A549 treated with Hydrocortisone at 1 μM for 4 hours (cell line): ENCODE measurements at places on chromosomes 3 and 15. TPM values are rescaled to one million over a fixed set of nuclear protein-coding genes. Genes with fewer than 3 reads are reported as not detected.

The TMEM40 gene
- total RNA-seq: 0.15 to 0.68 TPM (median 0.50 TPM) in 5 replicates

The CPN2 gene
- not detected in 5 replicates for total RNA-seq

The SLITRK3 gene
- total RNA-seq: not detected in 5 replicates

The SLC35G2 gene
- 23.6 to 29.0 TPM (median 28.0 TPM) in 5 replicates for total RNA-seq

The ALDH1L1 gene
- 0.12 to 0.30 TPM (median 0.21 TPM) in 5 replicates for total RNA-seq

The SV2B gene
- 0.05 to 0.14 TPM (median 0.08 TPM) in 5 replicates for total RNA-seq

The PLCB2 gene
- 0.67 to 1.1 TPM (median 0.85 TPM) in 5 replicates for total RNA-seq

The NLGN1 gene
- total RNA-seq: not detected in 5 replicates

The COLQ gene
- total RNA-seq: 0.25 to 0.53 TPM (median 0.29 TPM) in 5 replicates

The CCNDBP1 gene
- 25.9 to 28.5 TPM (median 26.4 TPM) in 5 replicates for total RNA-seq

The ROBO1 gene
- 10.9 to 21.5 TPM (median 13.7 TPM) in 5 replicates for total RNA-seq

The PAQR5 gene
- 81.6 to 103 TPM (median 94.1 TPM) in 5 replicates for total RNA-seq

The C3orf49 gene
- not detected in 5 replicates for total RNA-seq

The HCLS1 gene
- 0.07 to 0.16 TPM (median 0.11 TPM) in 4 of 5 replicates, not detected in the other for total RNA-seq

The BLM gene
- 12.2 to 15.2 TPM (median 12.5 TPM) in 5 replicates for total RNA-seq

The EIF4A2 gene
- total RNA-seq: 126 to 149 TPM (median 136 TPM) in 5 replicates

The CPB1 gene
- total RNA-seq: not detected in 5 replicates

The ACKR2 gene
- 0.12 to 0.14 TPM (median 0.13 TPM) in 3 of 5 replicates, not detected in the others for total RNA-seq

The GOLGA6B gene
- 0.06 to 0.09 TPM in 2 of 5 replicates, not detected in the others for total RNA-seq

The TGM4 gene
- total RNA-seq: 0.12 to 0.30 TPM (median 0.16 TPM) in 5 replicates

The GLDN gene
- total RNA-seq: 0.02 to 0.12 TPM in 2 of 5 replicates, not detected in the others

The GABRR3 gene
- not detected in 5 replicates for total RNA-seq

The LYZL4 gene
- not detected in 5 replicates for total RNA-seq

The CHDH gene
- total RNA-seq: 2.0 to 3.1 TPM (median 2.4 TPM) in 5 replicates

The NEK10 gene
- 0.59 to 1.2 TPM (median 0.67 TPM) in 5 replicates for total RNA-seq

The KLHL18 gene
- total RNA-seq: 17.5 to 19.3 TPM (median 18.2 TPM) in 5 replicates

The CYP1A2 gene
- total RNA-seq: not detected in 5 replicates

The SUCNR1 gene
- total RNA-seq: 0.06 to 0.12 TPM (median 0.09 TPM) in 5 replicates

The PCYT1A gene
- 27.4 to 44.9 TPM (median 33.0 TPM) in 5 replicates for total RNA-seq

The GATA2 gene
- total RNA-seq: 3.7 to 5.6 TPM (median 5.1 TPM) in 5 replicates

The FOXB1 gene
- not detected in 5 replicates for total RNA-seq

The FURIN gene
- total RNA-seq: 48.3 to 63.3 TPM (median 56.3 TPM) in 5 replicates

The ITGA11 gene
- 2.7 to 7.5 TPM (median 4.6 TPM) in 5 replicates for total RNA-seq

The NR1I2 gene
- total RNA-seq: not detected in 5 replicates

The KBTBD13 gene
- total RNA-seq: not detected in 5 replicates

The CTXN2 gene
- total RNA-seq: 0.03 to 0.07 TPM in 2 of 5 replicates, not detected in the others

The AGBL1 gene
- not detected in 5 replicates for total RNA-seq

The SH3GL3 gene
- total RNA-seq: 0.38 to 0.75 TPM (median 0.61 TPM) in 5 replicates

The GRM2 gene
- 0.09 to 0.18 TPM (median 0.14 TPM) in 4 of 5 replicates, not detected in the other for total RNA-seq

The CLDN18 gene
- not detected in 5 replicates for total RNA-seq

The B3GALNT1 gene
- total RNA-seq: 0.10 to 0.27 TPM (median 0.23 TPM) in 5 replicates

The COPS2 gene
- 53.1 to 99.3 TPM (median 57.9 TPM) in 5 replicates for total RNA-seq

The HTD2 gene
- 5.0 to 7.4 TPM (median 6.7 TPM) in 5 replicates for total RNA-seq

The GP5 gene
- not detected in 5 replicates for total RNA-seq

The MIX23 gene
- total RNA-seq: 47.2 to 63.4 TPM (median 47.6 TPM) in 5 replicates

The NR2E3 gene
- 0.14 to 0.31 TPM (median 0.22 TPM) in 5 replicates for total RNA-seq

The MOBP gene
- total RNA-seq: 0.09 to 0.24 TPM in 2 of 5 replicates, not detected in the others

The CPNE9 gene
- 0.10 to 0.30 TPM (median 0.18 TPM) in 5 replicates for total RNA-seq

The ANKRD34C gene
- total RNA-seq: not detected in 5 replicates

The FYTTD1 gene
- total RNA-seq: 22.6 to 34.3 TPM (median 28.5 TPM) in 5 replicates

The PLAAT1 gene
- total RNA-seq: 0.13 to 0.17 TPM in 2 of 5 replicates, not detected in the others

The GOLGA6D gene
- total RNA-seq: 0.03 to 0.08 TPM in 2 of 5 replicates, not detected in the others

The AQR gene
- total RNA-seq: 25.5 to 35.1 TPM (median 31.8 TPM) in 5 replicates

The ATP13A4 gene
- total RNA-seq: 0.10 TPM in 1 of 5 replicates, not detected in the others

The RPL4 gene
- total RNA-seq: 5,078 to 6,284 TPM (median 5,277 TPM) in 5 replicates

The UCN2 gene
- 6.8 to 8.3 TPM (median 7.9 TPM) in 5 replicates for total RNA-seq

The USP50 gene
- not detected in 5 replicates for total RNA-seq

The KLHL40 gene
- total RNA-seq: not detected in 5 replicates

The FANCD2OS gene
- total RNA-seq: not detected in 5 replicates
